Caki2 (cell line): ENCODE measurements at places on chromosomes 7 and 10. TPM values are rescaled to one million over a fixed set of nuclear protein-coding genes. Genes with fewer than 3 reads are reported as not detected.

Gene PDLIM1
- 14.8 and 16.9 TPM in 2 replicates for total RNA-seq

Gene RBM20
- total RNA-seq = 7.2 and 7.7 TPM in 2 replicates

Gene TRDMT1
- 5.2 and 8.7 TPM in 2 replicates for total RNA-seq

Gene HOXA7
- 5.1 TPM in 1 of 2 replicates, not detected in the other for total RNA-seq

Gene RARRES2
- total RNA-seq = 2.7 and 10.6 TPM in 2 replicates

Gene PLXNA4
- 0.34 TPM in 1 of 2 replicates, not detected in the other for total RNA-seq

Gene BUD31
- total RNA-seq = 73.2 and 100 TPM in 2 replicates

Gene GRB10
- 83.7 and 87.2 TPM in 2 replicates for total RNA-seq

Gene SLC18A2
- total RNA-seq = not detected in 2 replicates

Gene SLC26A5
- total RNA-seq = not detected in 2 replicates

Gene TPST1
- total RNA-seq = 53.2 and 59.9 TPM in 2 replicates

Gene ANKRD1
- 30.7 and 34.4 TPM in 2 replicates for total RNA-seq

Gene KAZALD1
- 35.4 and 44.5 TPM in 2 replicates for total RNA-seq

Gene ACTA2
- 41.7 and 49.7 TPM in 2 replicates for total RNA-seq

Gene CTAGE6
- not detected in 2 replicates for total RNA-seq
